ENCODE measurements at places on chromosomes 2 and 18.

DNA sequence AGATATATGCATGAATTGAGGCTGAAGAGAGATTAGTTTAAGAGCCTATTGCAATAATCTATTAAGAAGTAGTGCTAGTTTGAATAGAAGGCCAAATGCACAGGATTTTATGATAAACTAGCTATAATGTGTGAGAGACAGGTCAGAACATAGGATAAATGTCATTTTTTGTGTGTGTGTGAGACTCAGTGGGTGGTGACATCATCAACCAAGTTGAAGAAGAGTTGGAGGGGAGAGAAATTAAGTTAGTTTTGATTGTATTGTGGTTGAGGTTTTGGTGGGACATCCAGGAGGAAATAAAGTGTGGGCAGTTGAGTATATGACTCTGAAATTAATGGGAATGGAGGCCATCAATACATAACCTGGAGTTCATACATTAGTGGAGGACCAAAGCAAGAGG, 320.1 kb upstream of the CWC22 start:
- no peak for DNase-seq

- no peak for DNase-seq
These were observed 139.9 kb downstream of the TDRD15 start for GRCh38 chr2:21263622-21264021.

DNA sequence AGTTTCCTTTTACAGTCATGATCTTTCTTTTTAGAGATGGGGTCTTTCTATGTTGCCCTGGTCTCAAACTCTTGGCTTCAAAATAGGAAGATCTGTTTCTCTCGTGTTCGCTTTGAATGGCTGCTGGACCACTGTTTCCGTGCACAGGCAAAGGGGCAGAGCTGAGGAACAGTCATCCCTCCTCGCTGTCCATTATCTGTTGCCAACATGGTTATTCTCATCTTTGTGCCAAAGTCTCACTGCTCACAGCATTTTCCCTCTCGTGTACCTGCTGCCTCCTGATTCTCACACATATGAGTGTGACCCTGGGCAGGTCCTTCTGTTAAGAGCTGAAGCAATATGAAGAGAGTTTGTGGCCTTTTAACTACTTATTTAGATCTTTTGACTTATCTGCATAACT, 28.0 kb upstream of the CCNYL1 start:
- no peak for DNase-seq

DNA sequence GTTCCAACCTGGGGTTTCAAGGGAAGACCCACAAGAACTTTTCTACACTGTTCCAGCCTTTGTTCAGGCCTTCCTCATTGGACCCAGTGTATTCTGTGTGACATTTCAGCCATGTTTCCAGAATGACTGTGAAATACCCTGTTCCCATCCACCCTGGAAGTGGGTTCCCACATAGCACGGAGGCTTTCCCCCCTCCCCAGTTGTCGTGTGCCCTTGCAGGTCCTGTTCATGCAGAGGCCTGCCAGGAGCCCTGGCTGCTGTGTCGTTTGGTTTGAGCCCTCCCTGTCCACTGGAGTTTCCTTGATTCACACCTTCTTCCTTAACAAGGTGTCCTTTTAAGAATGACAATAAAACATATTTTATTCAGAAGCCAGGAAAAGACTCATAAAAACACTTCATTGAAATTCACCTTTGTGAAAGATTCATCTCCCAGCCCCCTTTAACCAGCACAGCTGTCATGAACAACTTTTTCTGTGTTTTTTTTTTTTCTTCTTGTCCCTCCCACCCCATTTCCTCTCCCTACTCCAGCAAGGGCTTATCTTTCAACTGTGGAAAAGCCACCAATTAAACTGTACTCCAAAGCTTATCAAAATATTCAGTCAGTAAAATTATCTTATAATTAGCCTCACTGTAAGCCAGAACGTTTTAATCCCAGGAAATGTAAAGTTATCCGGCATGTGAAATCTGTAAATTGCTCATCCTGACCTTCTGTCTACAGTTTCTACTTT, 106.4 kb downstream of the ACOXL start:
- no peak for DNase-seq

DNA sequence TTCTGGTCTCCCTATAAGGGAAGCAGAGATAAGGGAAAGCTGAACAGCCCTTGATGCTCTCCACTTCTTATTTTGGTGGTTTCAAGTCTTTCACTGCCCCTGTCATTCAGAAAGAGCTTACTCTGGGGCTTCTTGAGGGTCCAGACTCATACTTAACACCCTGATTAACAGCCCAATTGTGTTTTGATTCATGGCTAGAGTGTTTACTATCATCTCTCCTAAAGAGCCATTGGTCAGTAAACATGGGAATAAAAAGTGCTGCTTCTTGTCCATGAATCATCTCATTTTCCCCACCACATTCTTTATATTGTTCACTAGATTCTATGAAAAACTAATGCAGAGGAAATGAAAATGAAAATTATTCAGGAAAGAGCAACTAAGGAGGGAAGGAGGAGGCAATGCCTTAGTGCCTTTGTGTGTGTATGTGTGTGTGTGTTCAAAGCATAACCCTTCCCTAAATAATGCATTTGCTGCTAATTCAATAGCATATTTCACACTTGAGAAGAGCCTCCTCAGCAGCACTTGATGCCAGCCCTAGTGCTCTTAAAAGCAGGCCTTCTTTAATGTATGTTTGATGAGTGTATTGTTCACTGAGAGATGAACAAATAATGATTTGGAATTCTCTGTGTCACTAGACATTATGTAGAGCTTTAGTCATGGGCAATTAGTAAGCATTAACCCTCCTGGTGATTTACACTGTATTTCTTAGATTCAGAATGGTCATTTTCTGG, 63.5 kb downstream of the DCC start:
- DNase-seq = no peak

- no peak for DNase-seq
These were observed 70.4 kb downstream of the MYL12B start for GRCh38 chr18:3332376-3332775.

DNA sequence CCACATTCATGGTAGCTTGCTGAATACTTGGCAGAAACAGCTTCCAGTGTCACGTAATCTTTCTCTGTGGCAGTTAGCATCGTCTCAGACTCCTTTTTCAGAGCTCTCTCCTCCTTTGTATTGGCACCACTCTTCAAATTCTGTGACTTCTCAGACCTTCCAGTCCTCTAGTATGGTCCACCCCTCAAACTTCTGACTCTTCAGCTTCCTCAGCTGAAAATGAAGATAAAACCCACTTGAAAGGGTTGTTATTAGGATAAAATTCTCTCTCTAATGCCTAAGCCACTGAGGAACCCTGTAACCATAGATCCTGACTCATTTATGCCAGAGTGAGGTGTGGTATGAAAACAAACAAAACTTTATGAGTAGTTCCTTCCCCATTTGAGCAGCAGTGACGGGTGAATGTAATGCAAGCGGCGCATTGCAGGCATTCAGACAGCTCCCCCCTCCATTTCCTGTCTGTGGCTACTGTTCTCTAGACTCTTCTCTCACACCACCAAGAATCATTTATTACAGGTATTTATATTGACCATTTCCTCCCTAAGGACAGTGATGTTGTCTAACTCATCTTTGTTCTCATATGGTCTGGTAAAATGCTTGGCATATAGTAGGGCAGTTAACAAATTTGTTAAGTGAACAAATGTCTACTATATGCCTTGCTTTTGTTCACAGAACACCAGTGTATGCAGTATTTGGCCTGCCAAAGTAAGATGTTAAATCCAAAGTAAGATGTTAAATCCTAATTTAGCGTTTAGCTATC, 35.3 kb downstream of the GALNT1 start:
- DNase-seq = no peak

GRCh38 chr2:105371156-105371555, 27.7 kb downstream of the FHL2 start:
- no peak for DNase-seq

DNA sequence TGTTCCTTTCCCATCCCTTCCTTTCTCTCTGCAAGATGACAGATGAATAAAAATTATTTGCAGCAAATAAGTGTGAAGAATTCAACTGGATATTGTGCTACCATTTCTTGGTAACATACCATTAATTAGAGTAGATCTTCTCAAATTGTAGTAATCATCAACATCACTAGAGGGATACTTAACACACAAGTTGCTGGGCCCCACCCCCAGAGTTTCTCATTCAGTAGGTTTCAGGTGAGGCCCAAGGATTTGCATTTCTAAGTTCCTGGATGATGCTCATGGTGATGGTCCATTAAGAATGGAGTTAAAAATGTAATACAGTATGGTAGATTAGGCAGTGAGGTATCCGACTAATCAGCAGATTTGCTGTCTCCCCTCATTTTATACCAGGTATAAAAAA, 594.0 kb downstream of the ERBB4 start:
- no peak for DNase-seq

GRCh38 chr2:2828774-2829368, 497.8 kb upstream of the MYT1L start:
- DNase-seq = no peak

- no peak for DNase-seq
These were observed 13.3 kb downstream of the GAREM2 start for GRCh38 chr2:26185954-26186770.

- DNase-seq = no peak
These were observed 115.6 kb downstream of the TXNL1 start for GRCh38 chr18:56522816-56523215.

DNA sequence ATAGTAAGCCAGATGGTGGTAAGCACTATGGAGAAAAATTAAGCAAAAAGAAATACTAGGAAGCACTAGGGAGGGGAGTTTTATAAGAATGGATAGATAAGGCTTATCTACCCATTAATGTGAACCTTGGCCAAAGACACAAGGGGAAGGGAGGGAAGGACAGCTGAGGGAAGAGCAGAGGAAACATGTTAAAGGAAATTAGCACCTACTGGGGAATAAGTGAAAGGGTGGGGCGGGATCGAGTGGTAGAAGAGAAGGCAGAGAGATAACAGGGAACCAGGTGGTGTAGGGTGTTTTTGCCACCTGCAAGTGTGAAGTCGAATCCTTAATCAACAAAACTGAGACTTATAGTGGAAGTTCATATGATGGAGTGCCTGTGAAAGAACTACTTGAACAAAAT, 1.7 kb downstream of the UNC80 start:
- DNase-seq = no peak

GRCh38 chr2:100518801-100519200, 44.0 kb upstream of the PDCL3 start:
- DNase-seq = no peak

- DNase-seq = no peak
These were observed 64.9 kb downstream of the EVA1A start for GRCh38 chr2:75495862-75496261.
